Naive thymus-derived CD8-positive, alpha-beta T cell (primary cell): ENCODE measurements at places on chromosomes 3 and 15.

DNA sequence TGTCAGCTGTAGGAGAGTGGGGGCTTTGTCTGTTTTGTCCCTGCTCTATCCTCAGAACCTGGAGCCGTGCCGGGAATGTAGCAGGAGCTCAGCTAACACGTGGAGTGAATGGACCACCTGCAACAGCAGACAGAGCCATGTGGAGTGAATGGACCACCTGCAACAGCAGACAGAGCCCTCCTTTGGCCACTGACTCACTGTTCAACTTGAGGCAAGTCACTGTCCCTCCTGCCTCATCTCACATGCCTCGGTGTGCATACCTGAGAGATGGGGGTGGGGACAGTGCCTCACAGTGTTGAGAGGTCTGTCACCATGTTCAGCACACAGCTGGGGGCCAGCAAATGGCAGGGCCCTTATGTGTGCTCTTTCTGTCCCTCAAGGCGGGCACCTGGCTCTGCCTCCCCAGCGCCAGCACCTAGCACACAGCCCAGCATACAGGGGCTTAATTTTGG lies 27.9 kb downstream of the FEM1B start:
- peaks cover 6% of the 10 kb centered on the region for H3K27me3 ChIP-seq
- H3K27ac ChIP-seq = no peak overlapping the region
- H3K4me1 ChIP-seq = peaks cover 24% of the 10 kb centered on the region
- no peak overlapping the region for H3K4me3 ChIP-seq
- DNase-seq = no peak
- no peaks in the 10 kb centered on the region for H3K36me3 ChIP-seq

GRCh38 chr3:182148360-182148759 lies 436.6 kb downstream of the SOX2 start:
- H3K27me3 ChIP-seq = peaks cover 7% of the 10 kb centered on the region
- no peak overlapping the region for H3K27ac ChIP-seq
- DNase-seq = no peak
- no peak overlapping the region for H3K4me3 ChIP-seq

DNA sequence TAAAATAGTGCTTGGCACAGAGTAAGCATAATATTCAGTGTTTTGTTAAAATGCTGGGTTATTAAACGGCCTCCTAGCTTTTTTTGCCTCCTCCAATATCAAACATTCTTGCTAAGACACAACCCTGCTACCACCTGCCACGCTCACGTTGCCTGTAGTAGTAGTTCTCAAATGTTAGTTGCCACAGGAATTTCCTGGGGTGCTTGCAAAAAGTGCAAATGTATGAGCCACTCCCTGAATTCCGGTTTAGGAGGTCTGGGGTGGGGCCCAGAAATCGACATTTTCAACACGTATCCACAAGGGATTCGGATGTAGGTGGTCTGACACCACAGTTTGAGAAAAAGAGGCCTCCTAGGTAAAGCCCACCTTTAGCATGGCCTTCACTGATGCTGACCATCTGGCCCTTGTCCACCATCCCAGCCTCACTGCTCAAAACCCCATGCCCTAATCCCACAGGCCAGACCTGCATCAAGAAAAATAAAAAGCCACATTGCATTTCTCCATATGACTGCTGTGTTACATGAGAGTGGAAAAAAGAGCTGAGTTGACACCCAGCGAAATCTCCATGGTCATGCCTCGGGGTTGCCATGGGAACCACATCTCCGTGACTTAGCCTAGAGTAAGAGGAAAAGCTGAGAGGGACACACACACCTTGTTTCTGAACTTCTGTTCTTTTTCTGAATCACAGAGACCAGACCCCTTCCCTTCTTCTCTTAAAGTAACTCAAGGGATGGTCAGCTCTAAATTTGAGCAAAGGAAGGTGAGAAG lies 116.4 kb upstream of the HES1 start:
- H3K27me3 ChIP-seq = peaks cover 1% of the 10 kb centered on the region
- H3K27ac ChIP-seq = no peak overlapping the region
- no peaks in the 10 kb centered on the region for H3K36me3 ChIP-seq
- H3K4me3 ChIP-seq = no peak overlapping the region
- H3K4me1 ChIP-seq = peaks cover 12% of the 10 kb centered on the region

- no peak for DNase-seq
- no peaks in the 10 kb centered on the region for H3K4me1 ChIP-seq
- H3K36me3 ChIP-seq = no peaks in the 10 kb centered on the region
- peaks cover 3% of the 10 kb centered on the region for H3K27me3 ChIP-seq
Observed at GRCh38 chr3:354432-354831, 157.9 kb downstream of the CHL1 start.

DNA sequence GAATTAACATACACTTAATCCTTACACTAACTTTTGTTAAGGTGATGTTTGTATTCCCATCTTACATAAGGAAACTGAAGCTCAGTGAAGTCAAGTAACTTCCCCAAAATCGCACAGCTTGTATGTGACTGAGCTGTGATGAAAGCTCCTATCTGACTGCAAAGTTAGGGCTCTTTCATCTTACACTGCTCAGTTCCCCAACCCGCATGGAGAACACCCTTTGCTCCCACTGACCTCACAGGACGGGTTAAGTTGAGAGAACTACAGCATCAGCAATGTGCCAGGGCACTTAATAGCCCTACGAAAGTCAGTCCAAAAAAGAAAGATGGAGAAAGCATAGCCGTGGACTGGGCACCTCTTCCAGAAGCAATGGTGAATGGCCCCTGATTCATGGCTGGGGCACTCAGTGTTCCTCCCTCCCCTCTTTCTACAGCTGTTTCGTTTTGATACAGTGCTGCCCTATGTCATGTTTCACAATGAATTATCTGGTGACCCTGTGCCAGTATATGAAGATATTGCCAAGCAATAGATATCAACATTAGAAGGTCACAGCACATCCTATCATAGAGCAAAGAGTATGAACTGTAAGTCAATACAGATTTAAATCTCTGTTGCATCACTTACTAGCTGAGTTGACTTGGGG lies 38.0 kb downstream of the CADPS start:
- H3K4me3 ChIP-seq = no peak overlapping the region
- H3K27ac ChIP-seq = no peak overlapping the region
- no peaks in the 10 kb centered on the region for H3K4me1 ChIP-seq
- DNase-seq = no peak

DNA sequence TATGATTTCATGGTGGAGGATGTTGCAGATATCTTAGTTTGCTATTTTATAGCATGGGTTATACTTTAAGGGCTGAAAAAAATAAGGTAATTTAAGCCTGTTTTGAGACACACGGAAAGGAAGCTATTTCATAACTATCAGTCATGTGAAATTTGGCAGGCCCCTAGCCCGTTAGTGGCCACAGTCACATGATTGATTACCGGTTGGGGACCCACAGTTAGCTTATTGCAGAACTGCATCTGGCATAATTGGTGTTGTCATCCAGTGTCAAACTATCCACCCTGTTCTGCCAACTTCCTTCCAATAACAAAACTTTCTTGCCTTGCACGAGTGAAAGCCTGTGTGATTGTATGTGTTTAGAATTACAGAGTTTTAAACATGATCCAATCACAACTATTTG lies 35.2 kb downstream of the FNDC3B start:
- H3K4me3 ChIP-seq = no peak overlapping the region
- H3K27ac ChIP-seq = no peak overlapping the region
- H3K36me3 ChIP-seq = peaks cover 13% of the 10 kb centered on the region

GRCh38 chr3:1404270-1404962 lies 311.6 kb downstream of the CNTN6 start:
- no peak overlapping the region for H3K27ac ChIP-seq
- H3K4me3 ChIP-seq = no peak overlapping the region

- no peak overlapping the region for H3K4me3 ChIP-seq
- DNase-seq = no peak
- no peaks in the 10 kb centered on the region for H3K27me3 ChIP-seq
- no peak overlapping the region for H3K27ac ChIP-seq
- H3K36me3 ChIP-seq = no peaks in the 10 kb centered on the region
Observed at GRCh38 chr3:190911382-190911781, 48.9 kb upstream of the GMNC start.

DNA sequence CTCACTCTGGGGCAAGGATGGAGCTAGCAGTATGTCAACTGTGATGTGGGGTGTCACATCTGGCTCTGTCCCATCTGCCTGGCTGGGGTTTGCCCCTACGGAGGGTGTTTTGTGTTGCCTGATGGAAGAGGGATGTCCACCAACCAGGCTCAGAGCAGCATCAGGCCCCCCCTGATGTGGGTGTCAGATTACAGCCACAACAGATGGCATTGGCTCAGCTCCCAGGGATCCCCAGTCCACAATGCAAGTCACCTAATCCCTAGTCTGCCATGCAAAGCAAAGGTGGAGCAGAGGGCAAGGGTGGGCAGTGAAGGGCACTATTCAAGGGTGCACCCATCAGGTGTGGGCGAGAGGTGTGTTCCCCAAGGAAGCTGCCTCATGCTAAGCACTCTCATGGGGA lies 48.9 kb upstream of the AMOTL2 start:
- no peaks in the 10 kb centered on the region for H3K4me1 ChIP-seq
- H3K36me3 ChIP-seq = no peaks in the 10 kb centered on the region
- H3K4me3 ChIP-seq = no peak overlapping the region
- no peak overlapping the region for H3K27ac ChIP-seq

DNA sequence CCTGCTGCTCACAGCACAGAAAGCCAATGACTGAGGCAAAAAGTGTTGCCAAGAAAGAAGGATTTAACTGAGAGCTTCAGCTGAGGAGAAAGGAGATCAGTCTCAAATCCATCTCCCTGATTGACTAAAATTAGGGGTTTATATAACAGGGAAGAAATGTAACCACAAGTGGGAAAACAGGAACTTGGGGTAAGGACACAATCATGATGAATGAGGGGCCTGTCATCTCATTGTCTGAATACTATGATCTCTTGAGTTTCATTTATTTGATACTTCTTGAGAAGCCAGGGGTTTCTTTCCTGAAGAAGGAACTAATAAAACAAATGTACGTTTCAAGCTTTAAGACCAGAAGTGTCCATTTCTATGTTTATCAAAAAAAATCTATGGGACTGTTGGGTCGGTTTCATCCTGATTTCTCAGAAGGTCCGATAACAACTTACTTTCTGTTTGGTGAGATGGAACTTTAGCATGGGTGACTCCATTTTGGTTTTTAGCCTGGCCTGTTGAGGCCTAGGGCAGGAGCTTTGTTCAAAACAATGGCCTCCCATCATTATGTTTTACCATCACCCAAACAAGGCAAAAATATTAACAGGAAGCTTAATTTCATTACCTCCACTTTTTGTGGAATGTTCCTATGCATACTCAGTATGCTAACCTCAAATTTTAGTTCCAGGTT lies 76.6 kb upstream of the PIAS1 start:
- H3K27me3 ChIP-seq = peaks cover 2% of the 10 kb centered on the region
- no peak for DNase-seq
- H3K36me3 ChIP-seq = no peaks in the 10 kb centered on the region
- no peak overlapping the region for H3K4me3 ChIP-seq
- no peak overlapping the region for H3K27ac ChIP-seq
- no peaks in the 10 kb centered on the region for H3K4me1 ChIP-seq

DNA sequence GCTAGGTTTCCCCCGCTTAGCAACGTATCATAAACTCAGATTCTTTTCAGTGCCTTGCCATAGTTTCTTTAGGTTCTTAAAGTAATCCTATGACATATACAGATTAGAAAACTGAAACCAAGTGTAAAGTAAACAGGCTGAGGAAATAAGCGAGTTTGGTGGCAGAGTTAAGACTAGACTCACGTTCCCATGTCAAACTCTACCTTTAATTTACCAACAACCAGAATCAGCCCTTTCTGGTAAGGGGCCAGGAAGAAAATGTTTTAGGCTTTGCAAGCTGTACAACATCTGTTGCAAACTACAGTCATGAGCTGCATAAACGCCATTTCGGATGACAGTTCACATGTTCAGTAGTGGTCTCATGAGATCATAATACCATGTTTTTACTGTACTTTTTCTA lies 128.0 kb upstream of the PRICKLE2 start:
- peaks cover 11% of the 10 kb centered on the region for H3K4me1 ChIP-seq
- H3K27ac ChIP-seq = no peak overlapping the region

DNA sequence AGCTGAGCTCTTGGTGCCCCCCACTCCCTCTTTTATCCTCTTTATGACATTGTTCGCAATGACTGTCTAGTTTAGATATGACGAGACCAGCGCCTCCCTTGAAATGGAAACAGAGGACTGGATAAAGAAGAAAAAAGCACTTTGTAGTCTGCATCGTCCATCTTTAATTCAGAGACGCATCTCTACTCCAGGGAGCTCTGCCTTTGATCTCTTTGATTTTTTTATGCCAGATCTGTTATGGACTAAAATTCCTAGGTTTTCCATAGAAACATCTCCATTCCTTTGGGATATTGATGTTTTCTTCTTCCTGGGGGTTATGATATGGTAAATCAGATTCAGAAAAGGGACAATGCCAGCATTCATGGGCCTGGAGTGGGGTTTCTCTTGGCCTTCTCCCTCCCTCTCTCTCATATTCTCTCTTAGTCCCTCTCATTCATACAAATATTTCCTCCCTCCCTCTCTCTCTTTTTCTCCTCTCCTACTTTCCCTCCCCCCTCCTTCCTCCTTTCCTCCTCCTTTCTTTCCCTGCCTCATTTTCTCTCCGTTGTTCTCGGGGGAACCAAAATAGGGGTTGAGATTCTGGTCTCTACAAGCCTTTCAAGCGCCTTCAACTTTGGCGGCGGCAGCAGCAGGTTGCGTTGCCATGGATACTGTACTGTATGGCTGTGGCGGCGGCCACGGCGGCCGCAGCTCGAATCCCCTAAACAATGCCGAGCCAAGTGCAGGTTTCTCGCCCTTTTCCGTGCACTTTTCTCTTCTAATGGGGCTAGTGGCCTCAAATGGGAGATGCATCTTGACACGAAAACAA lies 45.5 kb downstream of the ZIC4 start:
- H3K36me3 ChIP-seq = peaks cover 14% of the 10 kb centered on the region
- no peak overlapping the region for H3K27ac ChIP-seq
- DNase-seq = no peak
- H3K4me1 ChIP-seq = no peaks in the 10 kb centered on the region
- H3K27me3 ChIP-seq = peaks cover 85% of the 10 kb centered on the region

DNA sequence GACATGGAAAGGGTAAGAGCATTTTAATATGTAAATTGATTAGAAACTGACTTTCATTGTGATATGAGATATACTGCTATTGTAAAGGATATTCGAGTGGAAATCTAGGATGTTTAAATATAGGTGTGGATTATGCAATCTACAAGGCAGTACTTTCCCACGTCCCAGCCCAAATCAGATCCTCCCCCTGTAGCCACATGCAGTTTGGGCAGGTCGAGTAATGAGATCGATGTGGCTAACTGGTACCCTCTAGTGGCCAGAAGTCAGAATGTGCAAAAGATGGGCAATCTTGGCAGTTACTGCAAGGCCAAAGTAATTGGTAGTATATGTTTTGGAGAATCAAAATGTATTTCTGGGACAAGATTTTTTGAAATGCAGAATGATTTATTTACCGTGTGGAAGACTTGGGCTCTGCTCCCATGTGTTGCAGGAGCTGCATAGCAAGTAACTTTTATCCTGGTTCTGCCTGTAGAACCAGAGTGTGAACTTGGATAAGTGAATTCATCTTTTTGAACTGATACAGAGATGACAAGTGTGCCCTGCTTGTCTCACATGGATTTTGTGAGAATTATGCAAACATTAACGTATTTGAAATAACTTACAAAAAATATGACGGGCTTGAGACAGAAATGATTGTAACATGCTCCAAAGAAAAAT lies 94.5 kb upstream of the ADAMTSL3 start:
- H3K4me3 ChIP-seq = no peak overlapping the region
- peaks cover 8% of the 10 kb centered on the region for H3K27me3 ChIP-seq
- no peaks in the 10 kb centered on the region for H3K4me1 ChIP-seq
- no peak overlapping the region for H3K27ac ChIP-seq
- peak; percentile 37 for DNase-seq
- H3K36me3 ChIP-seq = no peaks in the 10 kb centered on the region
